T1000 (cell line): ENCODE measurements at places on chromosomes 12 and 14.

GRCh38 chr12:117580015-117580717 is 218.7 kb upstream of the NOS1 start:
- DNase-seq: no peak

DNA sequence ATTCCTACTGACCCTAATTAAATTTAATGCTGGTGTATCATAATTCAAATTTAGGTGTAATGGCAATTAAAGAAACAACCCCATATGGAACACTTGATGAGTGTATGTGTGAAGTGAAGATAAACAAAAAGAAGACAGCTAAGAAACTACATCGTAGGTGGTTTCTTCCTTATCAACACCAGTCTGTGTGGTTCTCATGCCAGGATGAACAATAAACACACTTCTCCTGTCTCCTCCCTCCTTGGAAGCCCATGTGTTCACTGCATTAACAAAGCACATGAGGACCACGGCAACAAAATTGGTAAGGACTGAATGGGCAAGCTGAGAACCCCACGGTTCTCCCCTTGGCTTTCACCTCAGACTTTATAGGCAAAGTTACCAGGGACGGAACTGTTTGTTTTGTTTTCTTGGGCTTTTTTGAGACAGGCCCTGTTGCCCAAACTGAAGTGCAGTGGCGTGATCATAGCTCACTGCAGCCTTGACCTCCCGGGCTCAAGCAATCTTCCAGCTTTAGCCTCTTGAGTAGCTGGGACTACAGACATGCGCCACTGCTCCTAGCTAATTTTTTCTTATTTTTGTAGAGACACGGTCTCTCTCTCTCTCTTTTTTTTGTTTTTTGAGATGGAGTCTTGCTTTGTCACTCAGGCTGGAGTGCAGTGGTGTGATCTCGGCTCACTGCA is 71.0 kb downstream of the TRAFD1 start:
- DNase-seq: no peak

- DNase-seq: no peak
Measured at GRCh38 chr12:62656591-62657362, 190.2 kb downstream of the MON2 start.

GRCh38 chr12:69894800-69895383 is 69.9 kb downstream of the MYRFL start:
- no peak for DNase-seq

DNA sequence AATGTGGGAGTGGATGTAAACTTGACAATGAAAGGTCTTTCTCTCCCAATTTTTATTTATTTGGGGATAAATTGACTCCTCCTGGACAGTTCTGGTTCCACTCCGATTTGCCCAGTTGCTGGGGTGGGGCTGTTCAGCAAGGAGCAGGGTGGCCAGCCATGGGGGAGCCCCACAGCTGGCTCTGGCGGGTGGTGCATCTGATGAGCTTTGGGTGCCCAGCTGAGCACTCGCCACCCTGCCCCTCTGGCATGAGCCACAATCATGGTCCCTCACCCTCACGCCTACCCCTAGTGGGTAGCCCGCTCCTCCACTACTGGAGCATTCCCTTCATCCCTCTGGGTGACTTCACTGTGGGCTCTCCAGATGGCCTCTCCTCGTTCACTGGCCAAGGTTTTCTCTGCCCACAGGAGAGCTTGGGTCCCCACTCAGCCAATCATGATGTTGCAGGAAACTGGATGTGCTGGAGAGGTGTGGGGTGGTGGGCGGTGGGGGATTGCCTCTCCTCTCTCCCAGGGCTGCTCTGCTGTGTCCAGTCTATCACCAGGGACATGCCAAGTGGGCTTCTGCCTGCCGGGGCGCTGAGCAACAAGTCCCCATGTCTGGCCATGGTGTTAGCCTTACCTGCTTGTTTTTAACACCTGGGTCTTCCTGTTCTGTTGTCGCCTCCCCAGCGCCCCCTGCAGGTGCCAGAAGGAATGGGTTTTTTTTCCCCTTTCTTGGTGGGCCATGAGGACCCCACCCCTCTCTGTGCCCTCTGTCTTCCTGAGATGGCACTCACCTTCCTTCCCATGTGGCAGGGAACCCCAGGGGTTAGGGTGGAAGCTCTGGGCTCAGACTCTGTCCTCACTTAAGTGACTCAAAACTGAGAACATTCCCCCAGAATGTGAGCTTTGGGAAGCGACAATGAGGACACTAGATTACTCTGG is 3.4 kb downstream of the CYP46A1 start:
- no peak for DNase-seq
